ENCODE measurements at places on chromosomes 3 and 15.

- no peak for DNase-seq
These were observed 7.4 kb downstream of the RRP9 start for GRCh38 chr3:51934139-51934850.

- no peak for DNase-seq
These were observed 35.4 kb downstream of the LIPC start for GRCh38 chr15:58467121-58467721.

GRCh38 chr3:45693941-45694521 is 4.8 kb downstream of the SACM1L start:
- DNase-seq: no peak

DNA sequence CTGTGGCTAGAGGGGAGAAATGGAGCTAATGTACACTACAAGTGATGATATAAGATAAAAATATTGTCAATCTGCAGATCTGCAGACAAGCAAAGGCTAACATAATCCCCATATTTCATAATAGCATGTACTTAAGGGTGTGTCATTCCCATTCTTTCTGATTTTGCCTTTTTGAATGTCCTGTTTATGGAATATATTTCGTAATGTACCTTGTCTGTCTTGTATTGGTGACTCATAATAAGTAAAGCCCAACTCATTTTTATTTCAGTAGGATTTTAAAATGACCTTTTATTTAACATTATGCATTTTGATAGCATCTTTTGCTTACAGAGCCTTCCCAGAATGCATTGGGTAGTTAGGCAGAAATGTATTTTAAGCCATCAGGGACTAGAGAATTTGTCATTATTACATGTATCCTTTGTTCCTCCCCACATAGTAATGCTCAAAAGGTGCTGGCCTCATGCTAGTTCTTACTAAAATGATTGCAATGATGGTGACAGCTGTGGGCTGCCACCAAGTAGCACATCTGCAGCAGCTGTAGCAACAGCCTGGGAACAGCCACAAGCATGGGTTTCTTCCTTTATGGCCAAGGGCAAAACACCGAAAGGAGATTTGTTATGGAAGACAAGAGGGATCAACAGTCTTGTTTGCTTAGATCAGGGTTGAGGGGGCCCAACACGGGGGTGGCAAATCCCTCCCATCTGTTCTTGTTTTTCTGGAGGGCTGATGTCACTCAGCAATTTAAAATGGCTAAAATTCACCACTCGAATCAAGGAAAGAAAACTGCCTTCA is 188.5 kb downstream of the CADPS start:
- no peak for DNase-seq

DNA sequence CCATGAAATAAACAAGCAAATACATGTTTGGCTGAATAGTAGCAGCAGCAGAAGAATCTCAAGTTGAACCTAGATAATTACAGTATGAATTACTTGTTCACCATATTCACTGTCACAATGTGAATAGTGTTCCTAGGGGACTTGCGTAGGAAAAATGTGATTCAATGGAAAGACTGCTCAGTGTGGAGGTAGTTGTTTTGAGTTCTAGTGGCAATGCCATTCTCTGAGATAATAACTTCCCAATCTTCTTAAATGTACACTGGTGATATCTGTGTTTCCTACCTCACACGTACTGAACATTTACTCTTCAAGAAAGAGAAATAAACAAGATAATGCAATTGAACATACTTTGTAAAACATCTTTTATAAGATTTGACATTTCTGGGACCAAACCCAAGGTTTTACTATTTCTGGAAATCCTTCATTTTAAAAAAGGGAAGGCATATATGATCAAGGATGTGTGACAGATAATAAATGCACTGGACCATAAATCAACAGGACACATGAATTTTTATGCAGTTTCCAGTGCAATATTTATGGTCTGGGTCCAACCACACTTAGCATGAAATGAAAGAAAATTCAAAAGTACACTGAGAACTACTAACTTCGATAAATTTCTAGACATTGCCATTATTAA is 598.3 kb upstream of the ZNF385D start:
- DNase-seq: no peak

DNA sequence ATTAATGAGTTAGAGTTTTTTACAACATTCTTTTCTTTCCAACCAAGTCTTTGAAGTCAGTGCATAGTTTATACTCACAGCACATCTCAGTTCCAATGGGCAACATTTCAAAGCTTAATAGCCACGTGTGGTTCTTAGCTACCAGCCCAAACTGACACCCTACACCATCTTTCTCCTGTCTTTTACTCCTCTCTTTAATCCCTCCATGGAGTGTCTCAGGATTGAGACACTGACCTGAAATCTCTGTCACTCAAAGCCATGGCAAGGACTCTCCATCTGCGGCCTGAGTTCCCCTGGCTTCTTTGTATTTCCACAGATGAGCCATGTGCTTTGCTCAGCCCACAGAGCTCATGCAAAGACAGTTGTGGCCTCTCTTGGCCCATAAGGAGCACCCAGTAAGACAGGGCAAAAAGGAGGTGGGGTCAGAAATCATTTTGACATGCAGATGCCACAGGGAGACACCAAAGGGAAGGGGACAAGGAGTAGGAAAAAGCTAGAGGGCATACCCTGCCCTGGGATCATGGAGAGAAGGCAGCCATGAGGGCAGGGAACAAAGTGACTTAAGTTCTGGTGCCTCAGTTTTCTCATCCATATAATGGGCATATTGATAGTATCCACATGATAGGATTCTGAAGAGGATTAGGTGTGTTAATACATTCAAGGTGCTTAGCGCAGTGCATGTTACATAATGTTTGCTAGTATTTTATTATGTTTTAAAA is 493.6 kb upstream of the PROK2 start:
- no peak for DNase-seq

Data from hepatocyte (in vitro differentiated cells).